ENCODE measurements at places on chromosomes 3 and 15.

DNA sequence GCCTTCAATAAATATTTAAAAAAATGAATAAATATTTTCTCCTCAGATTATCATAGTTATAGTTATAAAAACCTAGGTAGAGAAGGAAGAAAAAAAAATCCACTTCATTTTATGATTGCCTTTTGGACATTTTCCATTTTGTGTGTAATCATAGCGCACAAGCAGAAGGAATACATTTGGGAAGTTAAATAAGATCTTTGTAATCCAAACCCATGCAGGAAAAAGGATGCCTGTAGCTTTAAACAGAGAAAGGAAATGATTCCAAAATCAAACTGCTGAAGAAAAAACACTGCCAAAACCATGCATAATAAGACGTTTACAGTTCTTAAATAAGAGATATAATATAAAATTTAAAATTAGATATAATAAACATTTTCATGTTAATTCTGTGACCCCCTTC lies 7.4 kb upstream of the CCDC54 start:
- DNase-seq, result no peak

- DNase-seq, result no peak
Measured at GRCh38 chr15:60017538-60018520, 13.7 kb downstream of the FOXB1 start.

DNA sequence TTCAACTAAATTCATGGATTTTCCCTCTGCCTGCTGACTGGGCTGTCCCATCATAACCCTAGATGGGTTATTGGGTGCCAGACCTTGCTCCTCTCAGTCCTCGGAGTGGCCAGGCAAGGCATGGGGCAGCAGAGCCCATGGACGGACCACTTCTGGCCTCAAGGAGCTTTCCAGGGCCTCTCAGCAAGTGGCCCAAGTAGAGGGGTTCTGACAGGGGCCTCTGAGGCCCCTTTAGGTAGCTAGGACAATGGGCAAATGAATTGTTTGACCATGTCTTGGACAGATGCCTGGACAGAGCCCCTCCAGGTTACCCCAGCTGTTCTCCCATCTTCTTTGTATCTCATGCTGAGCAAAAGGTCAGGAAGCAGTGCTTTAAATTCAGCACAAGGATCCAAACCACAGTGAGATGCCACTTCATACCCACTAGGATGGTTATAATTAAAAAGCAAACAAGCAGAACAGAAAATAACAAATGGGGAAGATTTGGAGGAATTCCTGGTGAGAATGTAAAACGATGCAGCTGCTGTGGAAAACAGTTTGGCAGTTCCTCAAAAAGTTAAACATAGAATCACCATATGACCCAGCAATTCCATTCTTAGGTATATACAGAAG lies 61.6 kb downstream of the SPSB4 start:
- DNase-seq, result no peak

GRCh38 chr3:114624571-114625181 lies 330.8 kb downstream of the TIGIT start:
- DNase-seq, result no peak

DNA sequence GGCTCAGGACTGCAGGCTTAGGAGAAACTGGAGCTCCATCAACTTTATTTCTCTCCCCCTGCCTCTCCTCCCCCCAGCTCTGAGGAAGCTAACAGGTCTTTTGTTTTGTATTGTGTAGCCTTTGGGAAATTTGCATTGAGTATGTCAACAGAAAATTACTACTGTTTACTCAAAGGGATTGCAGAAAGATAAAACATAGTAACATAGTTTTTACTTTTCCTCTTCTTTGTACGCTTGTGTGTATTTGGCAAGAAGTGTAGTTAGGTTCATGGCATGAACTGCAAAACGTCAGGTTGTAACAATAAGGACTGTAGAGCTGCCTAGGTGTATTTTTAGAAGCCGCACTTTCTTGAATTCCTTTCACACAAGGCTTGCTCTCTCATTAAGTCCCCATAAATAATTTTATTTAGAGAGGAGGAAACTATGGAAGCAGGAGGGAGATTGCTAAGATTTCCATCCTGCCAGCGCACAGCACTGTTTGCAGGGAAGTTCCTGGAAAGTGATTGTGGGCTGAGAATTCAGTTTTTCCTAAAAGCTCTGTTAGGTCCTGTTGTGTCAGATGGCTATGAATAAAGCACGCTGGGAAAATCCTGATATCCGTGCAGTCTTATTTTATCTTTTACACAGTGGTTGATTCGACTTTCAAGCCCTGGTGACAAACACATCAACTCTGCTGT lies 21.1 kb upstream of the SATB1 start:
- DNase-seq, result no peak

- DNase-seq, result no peak
Measured at GRCh38 chr3:44983484-44983941, 7.5 kb downstream of the EXOSC7 start.
